ENCODE measurements at places on chromosomes 2 and 18.

DNA sequence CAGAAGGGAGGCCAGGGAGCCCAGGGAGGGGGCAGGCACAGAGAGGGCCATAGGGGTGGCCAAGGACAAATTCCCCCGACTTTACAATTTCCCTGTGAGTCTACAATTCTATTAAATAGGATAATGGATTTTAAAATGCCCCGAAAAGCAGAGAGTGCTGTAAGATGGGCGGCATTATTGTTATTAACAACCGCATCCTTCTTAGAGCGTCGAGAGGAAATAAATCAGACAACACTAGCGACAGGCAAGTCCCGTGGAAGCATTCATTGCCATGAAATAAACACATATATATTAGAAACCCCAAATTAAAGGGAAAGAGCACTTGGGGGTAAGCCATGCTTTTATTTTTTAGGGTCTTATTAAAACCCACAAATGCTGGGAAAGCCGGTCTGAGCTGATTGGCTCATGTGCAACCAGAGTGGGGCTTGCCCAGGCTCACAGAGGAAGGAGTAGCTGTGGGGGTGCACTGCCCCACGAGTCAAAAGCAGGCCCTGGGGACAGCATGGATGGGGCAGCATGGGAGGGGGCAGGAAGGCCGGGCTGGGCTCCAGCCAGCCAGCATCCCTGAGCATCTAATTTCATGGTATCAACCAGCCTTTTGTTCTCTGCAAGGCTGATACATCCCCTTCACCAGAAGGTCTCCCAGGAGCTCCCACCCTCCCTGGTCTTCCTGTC, 187.1 kb downstream of the CELF4 start:
- no peak for DNase-seq

DNA sequence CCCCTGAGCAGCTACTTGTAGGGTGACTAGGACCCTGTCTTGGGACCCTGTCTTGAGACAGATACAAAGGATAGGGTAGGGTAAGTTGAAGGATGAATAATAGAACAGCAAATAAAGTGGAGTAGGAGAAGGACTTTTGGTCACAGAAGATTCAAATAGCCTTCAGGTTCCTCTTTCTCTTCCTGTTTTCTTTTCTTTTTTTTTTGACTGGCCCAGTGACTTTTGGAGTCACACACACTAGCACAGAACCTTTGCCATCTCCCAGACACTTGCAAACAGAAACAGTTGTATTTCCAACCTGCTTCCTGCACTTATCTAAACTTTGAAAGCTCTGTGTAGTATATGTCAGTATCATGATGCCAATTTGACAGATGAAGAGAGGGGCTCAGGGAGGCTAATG, 108.2 kb downstream of the TDRD15 start:
- DNase-seq: no peak

DNA sequence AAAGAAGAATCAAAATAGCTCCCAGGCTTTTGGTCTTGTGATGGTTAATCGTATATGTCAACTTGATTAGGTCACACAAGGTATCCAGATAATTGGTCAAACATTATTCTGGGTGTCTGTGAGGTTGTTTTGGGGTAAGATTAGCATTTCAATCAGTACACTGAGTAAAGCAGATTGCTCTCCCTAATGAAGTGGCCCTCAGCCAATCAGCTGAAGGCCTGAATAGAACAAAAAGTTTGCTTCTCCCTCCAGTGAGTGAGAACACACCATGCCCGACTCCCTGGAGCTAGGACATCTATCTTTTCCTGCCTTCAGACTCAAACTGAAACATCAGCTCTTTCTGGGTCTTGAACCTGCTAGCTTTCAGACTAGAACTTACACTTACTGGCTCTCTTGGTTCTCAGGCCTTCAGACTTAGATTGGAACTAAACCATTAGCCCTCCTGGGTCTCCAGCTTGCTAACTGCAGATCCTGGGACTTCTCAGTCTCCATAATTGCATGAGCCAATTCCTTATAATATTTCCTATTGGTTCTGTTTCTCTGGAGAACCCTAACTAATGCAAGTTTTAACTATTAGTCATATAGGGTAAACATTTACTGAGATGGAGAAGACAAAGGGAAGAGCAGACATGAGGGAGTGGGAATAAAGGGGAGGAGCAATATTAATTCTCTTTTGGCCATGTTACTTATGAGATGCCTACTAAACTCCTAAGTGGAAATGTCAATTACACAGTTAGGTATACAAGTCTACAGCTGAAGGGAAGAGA, 25.5 kb downstream of the LNPK start:
- DNase-seq: no peak

GRCh38 chr2:120526047-120526562, 180.2 kb downstream of the INHBB start:
- no peak for DNase-seq

DNA sequence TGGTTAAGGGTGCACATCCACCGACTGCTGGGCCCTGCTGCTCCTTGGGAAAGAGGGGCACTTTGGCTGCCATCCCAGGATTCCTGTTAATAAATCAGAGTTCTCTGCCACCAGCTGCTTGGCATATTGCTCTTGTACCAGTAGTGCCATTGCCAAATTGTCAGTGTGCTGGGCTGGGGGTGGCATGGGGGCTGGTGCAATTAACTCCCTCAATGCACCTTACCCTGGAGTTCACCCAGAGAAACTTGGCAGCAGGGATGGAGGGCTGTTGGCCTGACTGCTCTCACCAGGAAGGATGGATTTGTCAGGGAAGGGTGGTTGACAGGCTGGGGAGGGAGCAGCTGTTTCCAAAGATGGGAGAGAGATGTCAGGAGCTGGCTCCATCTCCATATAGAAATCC, 94.6 kb upstream of the SKOR2 start:
- no peak for DNase-seq

- no peak for DNase-seq
Measured at GRCh38 chr2:217919204-217919603, 83.6 kb downstream of the TNS1 start.

GRCh38 chr2:134218930-134219658, 34.8 kb upstream of the MGAT5 start:
- no peak for DNase-seq

DNA sequence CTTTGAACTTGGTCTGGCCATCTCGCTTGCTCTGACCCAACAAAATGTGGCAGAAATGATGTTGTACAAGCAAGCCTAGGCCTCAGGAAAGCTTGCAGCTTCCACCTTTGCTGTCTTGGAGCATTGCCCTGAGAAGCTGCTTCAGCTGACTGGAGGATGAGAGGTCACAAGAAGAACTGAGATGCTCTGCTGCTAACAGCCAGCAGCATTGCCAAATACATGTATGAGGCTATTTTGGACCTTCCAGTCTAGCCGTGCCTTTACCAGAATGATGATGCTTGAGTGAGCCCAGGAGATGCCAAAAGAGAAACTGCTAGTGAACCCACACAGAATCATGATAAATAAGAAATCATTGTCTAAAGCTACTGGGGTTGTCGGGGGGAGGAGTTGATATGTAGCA, 13.2 kb upstream of the ITGAV start:
- DNase-seq: no peak

DNA sequence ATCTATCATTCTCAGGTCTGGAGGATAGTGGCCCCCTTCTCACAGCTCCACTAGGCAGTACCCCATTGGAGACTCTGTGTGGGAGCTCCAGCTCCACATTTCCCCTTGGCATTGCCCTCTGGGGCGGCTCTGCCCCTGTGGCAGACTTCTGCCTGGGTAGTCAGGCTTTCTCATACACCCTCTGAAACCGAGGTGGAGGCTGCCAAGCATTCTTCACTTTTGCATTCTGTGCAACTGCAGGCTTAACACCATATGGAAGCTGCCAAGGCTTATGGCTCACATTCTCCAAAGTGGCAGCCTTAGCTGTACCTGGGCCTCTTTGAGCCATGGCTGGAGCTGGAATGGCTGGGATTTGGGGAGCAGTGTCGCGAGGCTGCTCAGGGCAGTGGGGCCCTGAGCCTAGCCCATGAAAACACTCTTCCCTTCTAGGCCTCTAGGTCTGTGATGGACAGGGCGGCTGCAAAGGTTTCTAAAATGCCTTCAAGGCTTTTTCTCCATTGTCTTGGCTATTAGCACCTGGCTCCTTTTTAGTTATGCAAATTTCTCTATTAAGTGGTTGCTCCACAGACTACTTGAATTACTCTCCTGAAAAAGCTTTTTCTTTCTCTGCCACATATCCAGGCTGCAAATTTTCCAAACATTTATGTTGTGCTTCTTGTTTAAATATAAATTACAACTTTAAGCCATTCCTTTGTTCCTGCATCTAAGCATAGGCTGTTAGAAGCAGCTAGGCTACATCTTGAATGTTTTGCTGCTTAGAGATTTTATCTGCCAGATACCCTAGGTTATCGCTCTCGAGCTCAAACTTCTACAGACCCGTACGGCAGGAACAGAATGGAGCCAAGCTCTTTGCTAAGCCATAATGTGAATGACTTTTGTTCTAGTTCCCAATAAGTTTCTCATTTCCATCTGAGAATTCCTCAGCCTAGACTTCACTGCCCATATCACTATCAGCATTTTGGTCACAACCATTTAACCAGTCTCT, 206.5 kb downstream of the CPS1 start:
- no peak for DNase-seq

- DNase-seq: no peak
Measured at GRCh38 chr2:215338883-215339679, 27.2 kb downstream of the ATIC start.

DNA sequence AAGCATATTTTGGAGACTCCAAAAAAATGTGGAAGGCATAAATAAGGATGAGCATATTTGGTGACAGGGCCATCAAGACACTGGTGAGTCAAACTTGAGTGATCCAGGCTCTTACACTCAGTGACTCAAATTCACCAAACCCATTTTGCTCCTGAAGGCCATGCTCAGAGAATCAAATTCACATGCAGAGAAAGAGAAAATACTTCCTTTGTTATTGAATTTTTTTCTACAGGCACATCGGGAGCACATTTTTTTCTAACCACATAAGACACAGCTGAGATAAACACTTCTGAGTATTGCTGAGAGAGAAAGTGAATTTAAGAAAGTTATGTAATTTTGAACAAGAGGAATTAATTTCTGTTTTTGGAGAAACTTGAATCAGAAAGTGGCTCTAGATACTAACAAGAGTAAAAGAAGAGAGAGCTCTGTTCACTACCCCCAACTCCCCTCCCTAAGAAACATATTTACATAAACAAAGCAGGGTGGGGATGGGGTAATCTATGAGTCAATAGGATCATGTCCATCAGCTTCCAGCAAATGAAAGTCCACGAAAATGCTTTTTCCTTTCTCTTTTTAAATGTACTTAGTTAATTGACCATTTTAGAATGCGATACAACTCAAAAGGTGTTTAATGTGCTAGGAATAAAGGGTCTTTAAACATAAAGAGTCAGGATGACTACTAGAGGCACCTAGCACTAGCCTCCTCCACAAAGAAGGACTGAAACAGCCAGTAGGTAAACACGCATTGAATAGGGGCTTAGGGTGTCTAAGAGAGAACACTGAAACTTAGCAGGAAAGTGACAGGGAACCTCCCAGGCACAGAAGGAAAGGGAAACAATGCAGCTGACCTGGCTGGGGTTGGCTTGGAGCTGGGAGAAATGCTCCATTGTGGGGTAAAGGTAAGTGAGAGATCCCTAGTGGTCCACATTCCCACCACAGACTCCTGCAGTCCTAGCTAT, 152.3 kb downstream of the KCNE4 start:
- no peak for DNase-seq

DNA sequence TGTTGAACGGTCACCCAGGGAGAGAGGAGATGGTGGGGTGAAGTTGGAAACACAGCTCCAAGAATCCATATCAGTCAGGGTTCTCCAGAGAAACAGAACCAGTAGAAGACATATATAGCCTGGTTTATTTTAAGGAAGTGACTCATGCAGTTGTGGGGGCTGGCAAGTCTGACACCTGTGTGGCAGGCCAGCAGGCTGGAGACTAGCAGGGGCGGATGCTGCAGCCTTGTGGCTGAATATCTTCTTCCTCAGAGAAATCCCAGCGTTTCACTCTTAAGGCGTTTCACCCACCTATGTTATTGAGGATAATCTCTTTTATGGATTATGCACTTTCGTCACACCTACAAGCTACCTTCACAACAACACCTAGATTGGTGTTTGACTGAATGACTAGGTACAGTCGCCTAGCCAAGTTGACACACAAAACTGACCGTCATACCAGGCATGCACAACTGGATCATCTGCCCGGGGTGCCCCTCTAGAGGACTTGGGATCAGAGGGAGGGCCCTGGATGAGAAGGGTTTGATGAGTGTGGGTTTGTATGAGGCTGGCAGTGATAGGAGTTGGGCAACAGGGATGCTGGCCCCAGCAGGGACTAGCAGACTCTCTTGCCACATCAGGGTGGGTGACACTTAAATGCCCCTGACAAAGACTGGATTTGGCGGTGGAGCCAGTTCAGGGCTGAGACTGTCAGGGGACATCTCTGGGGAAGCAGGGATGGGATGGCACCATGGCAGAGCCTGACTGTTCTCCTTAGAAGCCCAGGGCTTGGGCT, 23.4 kb downstream of the MROH2A start:
- no peak for DNase-seq

DNA sequence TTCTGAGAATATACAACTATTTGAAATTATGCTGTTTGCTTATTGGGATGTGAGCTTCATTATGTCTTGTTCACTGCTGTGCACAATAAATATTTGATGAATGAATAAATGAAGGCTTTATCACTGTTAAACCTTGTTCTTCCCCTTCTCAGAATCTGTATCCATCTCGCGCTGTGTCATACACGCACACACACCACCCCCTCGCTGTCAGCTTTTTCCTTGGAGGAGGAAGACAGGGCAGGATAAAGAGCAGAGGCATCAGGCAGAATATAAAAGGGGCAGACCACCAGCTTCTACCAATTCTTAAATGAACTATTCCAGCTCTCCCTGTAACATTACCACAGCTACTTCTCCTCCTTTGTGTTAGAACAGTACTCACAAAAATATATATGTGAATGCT, 75.0 kb downstream of the CD226 start:
- DNase-seq: no peak

- DNase-seq: no peak
Measured at GRCh38 chr18:75341897-75342296, 85.6 kb downstream of the SMIM21 start.

DNA sequence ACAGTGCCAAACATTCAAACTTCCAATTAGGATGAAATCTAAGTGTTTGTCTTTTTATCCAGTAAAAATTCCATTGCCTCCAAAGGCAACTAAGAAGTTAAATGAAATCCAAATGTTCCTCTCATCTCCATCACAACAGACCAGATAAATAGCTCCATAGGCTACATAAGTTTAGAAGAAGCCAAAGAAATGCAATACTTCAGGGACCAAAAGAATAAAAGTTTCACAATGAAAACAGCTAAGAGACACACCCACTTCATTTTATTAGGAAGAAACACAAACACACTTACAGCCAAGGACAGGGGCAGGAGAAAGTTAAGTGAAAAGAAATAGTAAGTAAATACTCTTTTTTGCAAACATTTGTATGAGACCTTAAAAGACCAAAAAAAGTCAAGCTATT, 88.5 kb upstream of the CCDC150 start:
- no peak for DNase-seq

GRCh38 chr18:13430663-13431062, 212.1 kb downstream of the LDLRAD4 start:
- no peak for DNase-seq

GRCh38 chr2:8028981-8029380, 652.9 kb upstream of the ID2 start:
- DNase-seq: no peak
